ENCODE measurements at places on chromosomes 5 and 9.

DNA sequence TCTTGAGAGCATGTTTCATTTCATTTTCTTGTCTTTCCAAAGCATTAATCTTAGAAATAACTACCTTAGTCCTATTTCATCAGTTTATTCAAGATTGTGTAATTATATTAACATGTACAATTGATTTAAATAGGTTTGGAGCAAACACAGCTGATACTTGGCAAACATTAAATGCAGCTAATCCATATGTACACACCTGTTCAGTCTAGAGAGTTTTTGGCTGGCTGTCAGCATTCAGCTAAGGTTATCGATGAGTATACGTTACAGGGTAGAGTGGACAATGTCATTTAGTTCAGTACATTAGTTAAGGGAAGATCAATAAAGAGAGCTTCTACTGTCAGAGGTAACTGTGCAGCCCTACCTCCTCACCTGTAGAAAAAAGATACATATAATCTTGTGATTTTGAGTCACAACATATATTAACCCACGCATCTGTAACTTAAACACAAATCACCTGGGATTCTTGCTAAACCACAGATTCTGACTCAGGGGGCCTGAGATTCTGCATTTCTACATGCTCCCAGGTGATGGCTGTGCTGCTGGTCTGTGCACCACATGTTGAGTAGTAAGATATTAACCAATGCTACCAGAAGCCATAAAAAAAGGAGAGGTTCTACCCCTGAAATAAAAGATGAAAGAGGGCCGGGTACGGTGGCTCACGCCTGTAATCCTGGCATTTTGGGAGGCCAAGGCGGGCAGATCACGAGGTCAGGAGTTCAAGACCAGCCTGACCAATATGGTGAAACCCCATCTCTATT lies 34.1 kb upstream of the PCA3 start:
- DNase-seq = no peak

- peak; percentile 30 for DNase-seq
Observed at GRCh38 chr9:129619787-129620668, 873 bp downstream of the C9orf50 start.

- DNase-seq = no peak
Observed at GRCh38 chr9:136411378-136411777, 920 bp downstream of the PMPCA start.

DNA sequence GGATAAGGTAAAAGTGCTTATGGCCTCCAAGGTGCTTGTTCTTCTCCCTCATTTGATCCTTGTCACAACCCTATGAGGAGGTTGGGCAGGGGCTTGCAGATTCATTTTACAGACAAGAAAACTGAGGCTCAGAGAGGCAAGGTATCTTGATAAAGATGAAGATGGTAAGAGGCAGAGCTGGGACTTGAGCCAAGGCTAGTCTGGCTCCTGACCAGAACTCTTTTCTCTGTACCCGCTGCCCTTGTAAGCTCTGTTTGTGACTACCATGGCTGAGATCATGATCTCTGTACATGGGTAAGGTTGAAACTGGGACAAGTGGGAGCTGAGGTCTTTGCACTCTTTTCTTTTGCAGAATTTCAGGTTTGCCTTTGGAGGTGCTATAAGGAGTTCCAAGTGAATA lies 33.6 kb downstream of the SEC61B start:
- no peak for DNase-seq

- DNase-seq = no peak
Observed at GRCh38 chr9:105656131-105656921, 5.9 kb upstream of the TAL2 start.

GRCh38 chr9:128552744-128553440 lies 505 bp downstream of the SPTAN1 start:
- DNase-seq = peak; percentile 69

DNA sequence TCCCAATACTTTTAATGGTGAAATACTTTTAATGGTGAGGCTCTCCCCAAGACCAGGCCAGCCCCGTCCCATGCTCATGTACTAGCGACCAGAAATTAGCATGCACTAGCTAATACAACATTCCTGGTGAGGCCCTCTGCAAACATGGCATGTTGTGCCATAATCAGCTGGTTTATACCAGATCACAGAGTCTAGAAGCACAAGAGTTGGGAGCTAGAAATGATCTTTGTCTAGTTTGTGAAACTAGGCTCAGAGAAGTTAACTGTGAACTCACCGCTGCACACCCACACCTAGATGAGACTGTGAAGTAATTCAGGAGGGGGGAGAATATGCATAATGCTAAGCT lies 37.4 kb downstream of the MTMR12 start:
- DNase-seq = no peak

GRCh38 chr5:107012371-107012770 lies 658.4 kb downstream of the EFNA5 start:
- DNase-seq = no peak

- no peak for DNase-seq
Observed at GRCh38 chr9:2125906-2126305, 110.8 kb downstream of the SMARCA2 start.

- DNase-seq = no peak
Observed at GRCh38 chr5:133995883-133996563, 8.8 kb downstream of the VDAC1 start.

DNA sequence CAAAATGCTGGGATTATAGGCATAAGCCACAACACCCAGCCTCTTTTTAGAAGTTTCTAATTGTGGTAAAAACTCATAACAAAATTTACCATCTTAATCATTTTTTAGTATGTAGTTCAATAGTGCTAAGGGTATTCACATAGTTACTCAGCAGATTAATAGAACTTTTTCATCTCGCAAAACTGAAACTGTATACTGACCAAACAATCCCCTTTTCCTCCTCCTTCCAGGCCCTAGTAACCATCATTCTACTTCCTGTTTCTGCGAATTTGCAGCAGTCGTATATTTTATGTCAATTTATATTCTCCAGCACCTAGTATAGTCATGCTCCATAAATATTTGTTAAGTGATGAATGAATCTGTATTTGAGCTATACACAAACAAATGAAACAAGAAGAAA lies 86.3 kb upstream of the ERBIN start:
- no peak for DNase-seq

GRCh38 chr5:160774666-160775315 lies 77.2 kb downstream of the ATP10B start:
- no peak for DNase-seq

DNA sequence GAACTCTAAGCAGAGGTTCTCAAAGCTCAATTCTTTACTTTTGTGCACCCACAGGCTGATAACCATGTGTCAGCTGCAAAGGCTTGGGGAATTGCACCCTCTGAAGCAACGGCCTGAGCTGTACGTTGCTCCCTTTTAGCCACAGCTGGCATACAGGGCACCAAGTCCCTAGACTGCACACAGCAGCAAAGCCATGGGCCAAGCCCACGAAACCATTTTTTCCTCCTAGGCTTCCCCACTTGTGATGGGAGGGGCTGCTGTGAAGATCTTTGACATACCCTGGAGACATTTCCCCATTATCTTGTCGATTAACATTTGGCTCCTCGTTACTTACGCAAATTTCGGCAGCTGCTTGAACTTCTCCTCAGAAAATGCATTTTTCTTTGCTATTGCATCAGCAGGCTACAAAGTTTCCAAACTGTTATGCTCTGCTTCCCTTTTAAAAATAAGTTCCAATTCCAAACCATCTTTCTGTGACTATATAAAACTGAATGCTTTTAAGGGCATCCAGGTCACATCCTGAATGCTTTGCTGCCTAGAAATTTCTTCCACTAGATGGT lies 23.0 kb downstream of the KIAA0825 start:
- DNase-seq = no peak

DNA sequence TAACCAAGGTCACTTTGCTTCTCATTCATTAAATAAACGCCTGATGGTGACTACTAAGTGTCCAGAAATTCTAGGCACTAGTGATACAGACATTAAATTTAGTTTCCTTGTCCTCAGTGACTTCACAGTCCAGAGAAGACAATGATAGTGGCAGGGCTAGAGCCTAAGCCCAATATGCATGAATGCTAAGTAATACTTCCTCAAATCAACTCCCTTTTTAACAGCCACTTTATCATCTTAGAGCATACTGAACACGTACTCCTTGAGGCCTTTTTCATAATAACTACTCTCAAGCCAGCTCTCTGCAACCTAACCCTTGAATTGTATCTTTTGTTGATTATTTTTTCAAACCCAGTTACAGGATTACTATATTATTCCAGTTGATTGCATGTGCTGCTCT lies 74.1 kb downstream of the STX17 start:
- DNase-seq = no peak

DNA sequence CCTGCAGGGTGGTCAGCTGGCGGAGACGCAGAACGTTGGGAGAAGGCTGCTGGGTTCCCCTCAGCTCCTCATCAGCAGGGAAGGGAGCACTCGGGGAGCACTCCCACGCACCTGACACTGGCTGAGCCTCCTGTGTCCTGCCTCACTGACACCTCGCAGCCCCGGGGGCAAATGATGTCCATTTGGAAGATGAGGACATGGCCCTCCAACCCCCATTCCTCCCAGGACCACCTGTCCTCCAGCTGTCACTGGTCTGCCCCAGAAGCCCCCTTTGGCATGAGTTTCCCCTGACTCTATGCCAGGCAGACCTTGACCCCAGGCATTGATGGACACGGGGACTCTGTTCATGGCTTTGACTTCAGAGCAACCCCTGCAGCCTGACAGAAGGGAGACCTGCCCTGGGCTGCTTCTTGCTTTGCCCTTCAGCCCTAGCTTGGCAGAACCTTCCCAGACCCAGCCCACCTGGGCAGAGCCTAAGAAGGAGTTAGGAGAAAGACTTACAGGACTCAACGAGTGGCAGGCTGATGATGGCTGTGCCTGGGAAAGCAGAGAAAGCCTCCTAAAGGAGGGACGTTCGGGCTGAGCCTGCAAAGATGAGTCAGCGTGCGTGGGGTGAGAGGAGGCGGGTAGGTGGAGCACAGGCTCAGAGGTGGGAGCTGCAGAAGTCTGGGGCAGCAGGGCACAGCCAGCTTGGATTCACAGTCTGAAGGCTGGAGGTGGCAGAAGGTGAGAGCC lies 90.6 kb downstream of the LMX1B start:
- peak; percentile 31 for DNase-seq

DNA sequence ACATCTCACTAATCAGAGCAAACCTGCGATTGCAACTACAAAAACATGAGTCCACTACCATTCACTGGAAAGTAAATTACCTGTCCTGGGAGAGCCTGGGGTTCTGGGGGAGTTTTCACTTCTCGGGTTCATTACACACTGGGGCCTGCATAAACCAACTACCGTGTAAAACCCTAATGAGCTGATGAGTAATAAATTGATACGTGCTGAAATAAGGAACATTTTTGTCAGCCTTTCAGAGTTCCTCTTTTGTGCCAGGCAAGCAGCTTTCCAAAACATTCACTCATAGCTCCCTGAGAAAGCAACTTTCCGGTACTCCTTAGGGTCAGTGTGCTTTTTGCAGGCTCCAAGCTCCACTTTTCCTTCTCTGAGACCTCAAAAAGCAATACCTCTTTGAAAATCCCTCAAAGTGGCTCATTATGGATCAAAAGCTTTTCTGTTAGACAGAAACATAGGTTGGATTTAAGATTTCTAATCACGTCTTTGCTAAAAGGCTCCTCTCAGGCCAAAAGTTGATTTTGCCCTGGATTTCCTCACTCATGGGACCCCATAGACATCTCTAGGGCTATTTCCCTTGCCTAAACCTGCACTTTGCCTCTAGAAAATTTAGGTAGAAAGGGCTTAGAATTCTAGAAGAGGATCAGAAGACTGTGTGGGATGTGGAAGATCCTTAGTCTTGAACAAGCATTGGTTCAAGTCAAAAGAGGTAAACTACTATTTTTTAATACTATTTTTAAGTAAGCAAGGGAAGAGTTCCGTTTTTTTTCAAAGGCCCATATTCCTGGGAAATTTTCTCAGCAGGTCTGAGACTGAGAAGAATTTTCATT lies 74.8 kb downstream of the ST8SIA4 start:
- no peak for DNase-seq

DNA sequence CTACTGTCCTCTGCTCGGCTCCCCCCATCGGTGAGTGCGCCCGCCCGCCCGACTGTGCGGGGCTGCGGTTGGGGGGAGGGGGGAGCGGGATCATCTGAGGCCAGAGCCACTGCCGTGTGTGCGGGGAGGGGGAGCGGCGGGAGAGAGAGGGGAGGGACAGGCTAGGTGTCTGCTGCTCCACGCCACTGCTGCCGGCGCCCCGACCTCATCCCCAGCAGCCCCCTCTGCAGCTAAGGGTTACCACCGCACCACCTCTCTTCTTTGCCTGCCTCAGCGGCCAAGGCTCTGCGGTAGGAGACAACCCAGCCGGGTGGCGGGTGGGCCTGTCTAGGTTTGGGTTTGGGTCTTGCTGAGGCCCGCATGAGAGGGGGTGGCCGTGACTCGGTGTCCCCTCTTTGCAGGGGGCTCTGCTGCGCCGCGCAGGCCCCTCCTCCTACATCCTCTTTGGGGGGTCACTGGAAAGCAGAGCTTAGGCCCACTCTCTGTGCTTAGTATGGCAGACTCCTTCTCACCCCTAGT lies 670 bp upstream of the PURA start:
- DNase-seq = peak; percentile 45

DNA sequence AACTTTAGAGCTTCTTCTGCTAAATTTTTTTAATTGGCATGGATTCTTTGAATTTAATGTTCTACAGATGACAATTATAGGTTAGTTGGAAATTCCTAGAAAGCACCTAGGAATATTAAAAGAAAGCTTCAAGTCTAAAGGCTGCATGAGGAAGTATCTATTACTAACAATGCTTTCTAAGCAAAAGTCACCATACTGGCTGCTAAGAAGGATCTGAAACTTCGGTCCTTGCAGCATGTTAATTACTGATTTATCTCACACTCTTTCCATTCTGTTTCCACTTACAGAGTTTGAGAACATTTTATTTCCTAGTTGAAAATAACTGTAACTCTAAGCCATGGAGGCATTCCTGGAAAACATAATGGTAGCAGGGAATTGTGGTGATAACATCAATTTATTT lies 8.4 kb downstream of the SEMA6A start:
- no peak for DNase-seq

DNA sequence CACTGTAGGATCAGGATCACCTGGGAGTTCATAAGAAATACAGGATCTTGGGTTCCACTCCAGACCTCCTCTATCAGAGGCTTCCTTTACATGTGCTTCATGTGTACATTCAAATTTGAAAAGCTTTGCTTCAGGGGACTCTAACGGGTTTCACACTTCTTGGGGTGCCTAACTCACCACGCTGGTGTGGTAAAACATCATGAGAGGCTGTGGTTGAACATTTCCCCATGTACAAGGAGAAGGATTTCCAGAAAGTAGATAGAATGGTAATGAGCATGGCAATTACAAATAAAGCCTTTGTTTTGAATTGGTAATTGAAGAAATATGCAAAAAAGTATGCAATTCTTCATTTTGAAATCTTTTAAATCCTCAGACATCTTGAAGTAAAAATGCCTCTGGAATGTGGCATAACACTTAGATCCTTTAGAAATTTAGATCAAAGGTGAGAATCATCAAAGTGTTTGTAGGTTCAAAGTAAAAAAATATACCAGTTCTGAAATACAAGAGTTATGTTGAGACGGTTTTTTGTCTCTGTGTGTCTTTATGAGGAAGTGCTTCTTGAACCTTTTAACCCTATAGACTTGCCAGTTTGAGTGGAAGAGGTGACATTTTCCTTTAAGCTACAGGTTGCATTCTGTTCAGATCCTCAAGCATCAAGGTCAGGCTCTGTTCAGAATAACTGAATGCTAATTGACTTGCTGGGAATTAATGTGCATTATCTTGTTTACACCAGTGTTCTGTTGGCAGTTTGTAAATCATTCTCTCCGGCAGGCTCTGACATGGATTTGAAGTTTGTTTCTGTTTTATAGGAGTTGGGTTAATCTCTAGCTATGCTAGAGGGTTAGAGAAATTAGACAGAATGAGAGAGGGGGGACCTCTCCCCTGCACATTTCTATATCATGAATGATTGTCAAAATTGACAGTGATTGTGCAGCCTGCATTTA lies 415.3 kb downstream of the MAN2A1 start:
- DNase-seq = no peak

- DNase-seq = no peak
Observed at GRCh38 chr5:38878391-38879077, 32.7 kb downstream of the OSMR start.

- no peak for DNase-seq
Observed at GRCh38 chr9:3946840-3947587, 352.9 kb downstream of the GLIS3 start.

All from activated naive CD4-positive, alpha-beta T cell treated with anti-CD3 and anti-CD28 coated beads, Interleukin-2, amount 10 ng/mL, durations not matched to agents 7 days and 5 days (primary cell).